ENCODE measurements at places on chromosomes 5 and 9.

DNA sequence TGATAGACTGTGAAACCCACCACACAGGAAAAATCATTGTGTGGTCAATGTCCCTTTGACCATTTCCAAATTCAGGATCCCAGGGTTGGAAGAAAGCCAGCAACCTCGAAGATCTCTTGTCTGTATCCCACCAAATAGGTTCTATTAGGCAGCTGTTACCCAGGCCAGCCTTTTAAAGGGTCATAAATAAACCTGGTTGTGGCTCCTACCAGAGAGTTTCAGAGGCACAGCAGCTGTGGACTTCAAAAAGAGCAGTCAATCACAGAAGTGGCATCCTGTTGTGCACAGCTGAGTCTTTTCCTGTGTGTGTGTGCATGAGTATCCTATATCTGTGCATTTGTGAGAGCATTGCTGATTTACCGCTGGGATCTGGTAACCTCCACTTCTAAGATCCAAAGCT is 23.7 kb upstream of the OR2S2 start:
- H3K36me3 ChIP-seq: no peaks in the 10 kb centered on the region
- H3K4me3 ChIP-seq: no peak overlapping the region
- peaks cover 9% of the 10 kb centered on the region for H3K27me3 ChIP-seq
- H3K27ac ChIP-seq: no peak overlapping the region
- H3K4me1 ChIP-seq: no peaks in the 10 kb centered on the region
- DNase-seq: no peak

- H3K4me1 ChIP-seq: peaks cover 9% of the 10 kb centered on the region
- H3K36me3 ChIP-seq: no peaks in the 10 kb centered on the region
- peaks cover 68% of the 10 kb centered on the region for H3K27me3 ChIP-seq
- no peak overlapping the region for H3K27ac ChIP-seq
- no peak overlapping the region for H3K4me3 ChIP-seq
- DNase-seq: no peak
Measured at GRCh38 chr9:77018058-77018968, 1.1 kb upstream of the FOXB2 start.

GRCh38 chr9:131807144-131807983 is 67.5 kb upstream of the RAPGEF1 start:
- H3K27ac ChIP-seq: no peak overlapping the region
- H3K36me3 ChIP-seq: no peaks in the 10 kb centered on the region
- no peaks in the 10 kb centered on the region for H3K4me1 ChIP-seq
- H3K27me3 ChIP-seq: no peaks in the 10 kb centered on the region
- DNase-seq: no peak

DNA sequence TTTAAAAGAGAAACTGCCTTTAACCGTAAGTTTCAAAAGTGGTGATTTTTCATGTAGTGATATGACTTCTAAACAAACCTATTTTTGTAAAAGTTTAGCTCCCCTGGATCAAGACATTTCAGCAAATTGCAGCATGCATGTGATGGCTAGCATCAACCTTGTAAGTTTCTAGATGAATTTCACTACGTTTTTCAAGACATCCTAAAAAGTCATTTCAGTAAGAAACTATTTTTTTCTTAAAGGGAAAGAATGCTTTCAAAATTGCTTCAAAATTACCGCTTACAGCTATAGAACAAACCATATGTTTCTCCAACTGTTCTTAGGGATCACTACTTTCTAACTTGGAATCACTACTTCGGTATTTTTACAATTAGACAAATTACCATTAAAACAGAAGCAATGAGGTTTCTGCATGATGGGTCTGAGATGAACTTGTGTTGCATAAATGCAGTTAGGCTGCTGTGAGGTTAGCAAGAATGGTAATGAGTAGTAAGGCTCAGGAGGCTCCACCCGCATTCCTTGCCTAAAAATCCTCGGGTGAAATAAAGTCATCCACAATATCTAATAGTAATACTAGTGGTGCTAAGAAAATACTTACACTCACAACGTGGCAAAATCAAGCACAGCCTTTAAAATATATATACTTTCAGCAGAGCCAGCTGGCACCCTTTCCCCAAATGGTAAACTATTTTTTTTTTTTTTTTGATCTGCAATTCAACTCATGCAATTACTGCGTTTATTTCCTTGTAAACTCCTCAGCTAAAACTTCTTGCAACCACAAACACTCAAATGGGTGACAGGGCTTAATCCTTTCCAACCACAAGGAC is 53.8 kb downstream of the CDC14B start:
- peak overlapping the region; percentile 74 for H3K4me3 ChIP-seq
- peak overlapping the region; percentile 89 for H3K27ac ChIP-seq
- no peaks in the 10 kb centered on the region for H3K36me3 ChIP-seq
- no peaks in the 10 kb centered on the region for H3K27me3 ChIP-seq
- DNase-seq: no peak
- peaks cover 13% of the 10 kb centered on the region for H3K4me1 ChIP-seq

Data from natural killer cell (primary cell).